Activated CD4-positive, alpha-beta T cell treated with anti-CD3 and anti-CD28 coated beads for 1 hour (primary cell): ENCODE measurements at places on chromosomes 11 and 22.

DNA sequence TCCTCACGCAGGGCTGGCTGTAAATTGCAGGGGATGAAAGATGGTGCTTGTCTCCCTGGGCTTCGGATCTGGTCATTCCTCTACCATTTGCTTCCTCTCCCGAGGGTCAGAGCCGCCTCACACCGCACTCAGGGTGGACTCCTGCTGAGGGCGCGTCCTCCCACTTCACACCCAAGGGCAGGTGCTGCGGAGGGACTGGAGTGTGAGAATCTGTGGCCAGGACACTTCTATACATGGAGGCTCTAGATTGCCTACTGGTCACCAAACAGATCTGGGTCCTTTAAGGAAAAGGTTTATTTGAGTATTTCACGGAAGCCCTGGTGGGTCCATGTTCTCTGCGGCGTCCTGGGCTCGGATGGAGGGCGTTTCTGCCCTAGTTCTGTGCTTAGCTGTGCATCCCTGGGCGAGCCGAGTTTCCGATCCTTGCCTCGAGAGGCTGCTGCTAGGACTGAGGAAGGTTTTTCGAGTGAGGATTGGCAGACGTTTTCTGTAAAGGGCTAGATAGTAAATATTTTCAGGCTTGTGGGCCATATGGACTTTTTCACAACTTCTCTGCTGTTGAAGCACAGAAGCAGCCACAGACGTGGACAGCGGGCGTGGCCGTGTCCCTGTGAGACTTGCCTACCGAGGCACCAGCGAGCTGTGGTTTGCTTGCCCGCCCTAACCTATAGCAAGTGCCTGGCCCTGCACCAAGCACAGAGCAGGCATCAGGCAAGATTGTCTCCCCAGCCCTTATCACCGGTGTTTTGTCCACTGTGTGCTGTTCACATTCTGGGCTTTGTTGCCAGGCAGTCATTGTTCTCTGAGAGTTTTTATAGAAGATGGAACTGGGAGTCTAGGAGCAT lies 279.0 kb downstream of the TBC1D22A start:
- no peak for DNase-seq

- DNase-seq, result no peak
Observed at GRCh38 chr11:28657378-28658030, 549.3 kb downstream of the METTL15 start.

- DNase-seq, result no peak
Observed at GRCh38 chr11:88779577-88779976, 286.2 kb downstream of the GRM5 start.

DNA sequence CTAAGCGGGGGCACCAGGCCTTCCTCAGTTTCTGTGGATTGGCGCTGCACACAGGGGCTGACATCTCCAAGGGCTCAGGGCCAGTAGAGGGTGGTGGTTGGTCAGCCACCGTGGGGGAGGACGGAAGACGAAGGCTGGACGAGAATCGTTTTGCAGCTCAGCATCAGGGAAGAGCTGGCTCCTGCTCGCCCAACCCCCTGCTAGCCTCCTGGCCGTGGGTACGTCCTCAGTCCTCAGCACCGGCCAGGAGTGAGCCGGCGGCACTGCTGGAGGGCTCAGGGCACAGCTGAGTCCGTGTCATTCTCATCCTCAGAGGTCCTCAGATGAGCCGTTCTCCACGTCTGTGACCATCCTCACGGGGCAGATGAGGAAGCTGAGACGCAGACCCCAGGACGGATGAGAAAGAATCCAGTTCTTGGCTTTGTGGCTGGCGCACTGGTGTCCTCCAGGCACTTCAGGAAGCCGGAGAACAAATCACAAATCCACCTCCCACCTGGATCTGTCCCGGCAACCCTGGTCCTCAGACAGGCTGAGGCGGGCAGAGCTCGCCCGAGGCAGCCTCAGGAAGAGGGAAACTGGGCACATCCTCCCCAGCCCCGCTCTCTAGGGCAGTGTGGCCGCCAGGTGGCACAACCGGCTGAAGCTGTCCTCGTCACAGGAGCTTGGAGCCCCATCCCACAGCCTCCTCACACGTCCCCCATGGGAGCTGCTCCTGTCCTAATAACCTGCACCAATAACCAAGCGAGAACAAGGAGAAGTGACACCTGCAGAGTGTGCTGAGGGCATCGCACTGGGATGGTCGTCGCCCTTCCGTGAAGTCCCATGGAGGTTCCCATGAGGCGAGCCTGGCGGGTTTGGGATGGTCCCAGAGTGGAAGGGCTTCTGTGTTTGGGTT lies 393.7 kb downstream of the BRD1 start:
- DNase-seq, result no peak

- DNase-seq, result no peak
Observed at GRCh38 chr11:93820847-93821246, 29.6 kb downstream of the VSTM5 start.

DNA sequence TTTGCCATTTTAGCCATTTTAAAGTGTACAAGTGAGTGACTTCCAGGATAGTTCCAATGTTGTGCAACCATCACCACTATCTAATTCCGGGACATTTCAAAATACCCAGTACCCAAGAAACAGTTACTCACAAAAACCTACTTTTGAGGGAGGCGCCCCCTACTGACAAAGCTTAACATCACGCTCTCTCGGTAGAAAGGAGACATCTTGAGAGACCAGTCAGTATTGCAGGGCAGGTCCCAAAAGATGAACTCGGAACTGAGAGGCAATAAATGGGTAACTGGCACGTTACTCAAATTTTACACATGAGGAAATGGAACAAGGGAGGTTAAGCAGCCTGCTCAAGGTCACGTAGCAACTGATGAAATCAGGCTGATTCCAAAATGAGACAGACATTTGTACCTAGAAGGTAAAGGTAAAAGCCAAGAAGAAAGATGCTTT lies 50.0 kb upstream of the POU2AF1 start:
- no peak for DNase-seq

GRCh38 chr22:36329254-36330078 lies 58.3 kb downstream of the MYH9 start:
- DNase-seq, result peak; percentile 84

GRCh38 chr11:12106501-12106900 lies 3.9 kb upstream of the MICAL2 start:
- DNase-seq, result no peak

- DNase-seq, result no peak
Observed at GRCh38 chr22:39634530-39635405, 64.2 kb downstream of the CACNA1I start.

- DNase-seq, result no peak
Observed at GRCh38 chr11:114618139-114618538, 22.6 kb upstream of the NXPE4 start.
